ENCODE measurements at places on chromosomes 4 and X. TPM values are rescaled to one million over a fixed set of nuclear protein-coding genes. Genes with fewer than 3 reads are reported as not detected.

The RHOXF1 gene
- not detected for total RNA-seq

The TSPAN6 gene
- total RNA-seq = 35.4 TPM

The GAGE1 gene
- not detected for total RNA-seq

The CT47B1 gene
- not detected for total RNA-seq

The MID1 gene
- 8.5 TPM for total RNA-seq

The HAND2 gene
- under 0.01 TPM for total RNA-seq

The IL21 gene
- total RNA-seq = not detected

The TEX13C gene
- not detected for total RNA-seq

The HERC3 gene
- 27.6 TPM for total RNA-seq

The USP51 gene
- 1.3 TPM for total RNA-seq

The MTMR8 gene
- total RNA-seq = 1.0 TPM

The RAB9B gene
- 0.77 TPM for total RNA-seq

The GLRA2 gene
- not detected for total RNA-seq

The CFAP47 gene
- total RNA-seq = not detected

The PLCXD1 gene
- 10.9 TPM for total RNA-seq

The H2BW2 gene
- total RNA-seq = not detected

The LRCH2 gene
- total RNA-seq = 12.8 TPM

The USP17L15 gene
- total RNA-seq = not detected

The PPP1R2C gene
- not detected for total RNA-seq

The SHROOM4 gene
- total RNA-seq = 0.50 TPM

The CHRDL1 gene
- total RNA-seq = 9.0 TPM

The MAGEA10 gene
- total RNA-seq = not detected

The GRIA3 gene
- total RNA-seq = 2.3 TPM

The NSDHL gene
- 16.7 TPM for total RNA-seq

The CCDC160 gene
- total RNA-seq = 0.17 TPM

The SPACA5B gene
- total RNA-seq = not detected

The COPS4 gene
- 106 TPM for total RNA-seq

The TNMD gene
- not detected for total RNA-seq

The EPGN gene
- 0.26 TPM for total RNA-seq

The RNF175 gene
- total RNA-seq = 0.26 TPM

The CFAP99 gene
- total RNA-seq = not detected

The GC gene
- not detected for total RNA-seq

The STK26 gene
- total RNA-seq = 2.8 TPM

The CXCL8 gene
- total RNA-seq = 1.3 TPM

The TMEM31 gene
- total RNA-seq = not detected

The MEPE gene
- total RNA-seq = not detected

The VCX3B gene
- not detected for total RNA-seq

The AMOT gene
- 6.8 TPM for total RNA-seq

The GNRHR gene
- not detected for total RNA-seq

The SULT1E1 gene
- not detected for total RNA-seq

The CYP2U1 gene
- 24.3 TPM for total RNA-seq

The GLRA3 gene
- not detected for total RNA-seq

The VCX3A gene
- total RNA-seq = not detected

The GAGE12F gene
- total RNA-seq = not detected

The DMRTC1 gene
- not detected for total RNA-seq
